Memory B cell (primary cell): ENCODE measurements at places on chromosomes 4 and X.
A peak's percentile ranks its signal among the peaks of the same experiment; 100 is the strongest.

GRCh38 chr4:57401586-57401985 lies 291.4 kb upstream of the IGFBP7 start:
- DNase-seq = no peak

DNA sequence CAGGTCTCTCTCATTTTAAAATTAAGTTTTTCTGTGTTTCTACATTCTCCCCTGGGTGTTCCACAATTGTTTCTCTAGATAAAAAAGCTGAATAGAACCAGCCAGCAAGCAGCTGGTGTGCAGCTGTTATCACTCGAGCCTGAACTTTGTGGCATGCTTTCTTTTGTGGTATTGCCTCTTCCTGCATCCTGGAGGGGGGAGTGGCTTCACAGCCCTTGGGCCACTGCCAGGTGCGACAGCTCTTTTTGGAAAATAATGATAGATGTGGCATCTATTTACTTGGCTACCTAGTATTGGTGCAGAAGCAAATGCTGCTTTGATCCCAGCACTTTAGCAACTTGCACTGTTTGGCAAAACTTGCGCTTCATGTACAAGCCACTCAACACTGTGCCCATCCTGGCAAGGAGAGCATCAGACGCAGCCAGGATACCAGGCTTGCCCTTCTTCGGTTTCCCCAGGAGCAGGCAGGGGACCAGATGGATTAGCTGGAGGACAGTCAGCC lies 69.4 kb downstream of the HMGB2 start:
- DNase-seq = peak; percentile 10

DNA sequence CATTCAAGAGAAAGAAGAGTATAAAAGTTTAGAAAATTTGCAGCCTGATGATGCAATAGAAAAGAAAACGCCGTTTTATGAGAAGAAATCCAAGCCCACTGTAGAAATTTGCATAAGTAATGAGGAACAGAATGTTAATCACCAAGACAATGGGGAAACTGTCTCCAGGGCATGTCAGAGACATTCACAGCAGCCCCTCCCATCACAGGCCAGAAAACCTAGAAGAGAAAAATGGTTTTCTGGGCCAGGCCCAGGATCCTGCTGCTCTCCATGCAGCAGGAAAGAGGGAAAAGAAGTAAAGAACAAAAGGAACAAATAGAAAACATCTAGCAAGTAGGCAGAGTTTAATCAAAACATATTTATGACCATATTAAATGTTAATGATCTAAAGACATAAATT lies 119.0 kb downstream of the ANKRD50 start:
- DNase-seq = no peak

DNA sequence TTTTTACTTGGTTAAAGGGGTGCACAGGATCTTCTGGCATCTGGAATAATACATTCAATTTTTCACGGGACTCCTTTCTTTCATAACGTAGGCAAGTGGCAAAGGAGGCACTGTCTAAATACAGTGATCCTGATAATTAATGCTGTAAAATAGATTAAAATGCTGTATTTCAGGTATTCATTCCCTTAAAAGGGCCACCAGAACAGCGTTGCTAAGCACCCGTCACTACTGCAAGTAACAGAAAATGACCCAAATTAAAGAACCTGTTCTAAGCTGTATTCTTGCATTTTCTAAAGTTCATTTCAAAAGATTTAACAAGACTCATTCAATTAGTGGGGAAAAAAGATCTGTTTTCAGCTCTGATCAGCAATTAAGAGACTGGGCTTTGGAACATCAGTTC lies 208.2 kb downstream of the TENM3 start:
- no peak for DNase-seq

- DNase-seq = no peak
Observed at GRCh38 chr4:76658231-76659102, 223.4 kb downstream of the SHROOM3 start.

- no peak for DNase-seq
Observed at GRCh38 chr4:134567461-134567860, 365.9 kb upstream of the PABPC4L start.

DNA sequence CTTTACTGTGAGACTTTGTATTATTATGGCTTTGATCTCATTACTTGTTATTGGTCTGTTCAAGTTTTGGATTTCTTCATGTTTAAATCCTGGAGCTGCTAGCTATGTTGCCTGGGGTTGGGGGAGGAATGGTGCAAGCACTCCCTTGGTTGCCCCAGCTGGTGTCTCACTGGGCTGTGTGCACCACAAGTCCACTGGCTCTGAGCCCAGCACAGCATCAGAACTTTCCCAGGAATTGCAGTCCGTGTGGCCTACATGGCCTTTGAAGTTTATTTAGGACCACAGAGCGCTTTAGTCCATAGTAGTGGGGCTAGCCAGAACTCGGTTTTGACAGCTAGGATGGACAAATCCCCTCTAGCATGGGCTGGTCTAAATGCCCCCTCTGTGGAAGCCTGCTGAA lies 278.8 kb upstream of the RPS6KA3 start:
- no peak for DNase-seq

GRCh38 chr4:156775813-156776212 lies 195.8 kb downstream of the PDGFC start:
- no peak for DNase-seq

GRCh38 chr4:186329372-186329771 lies 63.4 kb downstream of the F11 start:
- no peak for DNase-seq

DNA sequence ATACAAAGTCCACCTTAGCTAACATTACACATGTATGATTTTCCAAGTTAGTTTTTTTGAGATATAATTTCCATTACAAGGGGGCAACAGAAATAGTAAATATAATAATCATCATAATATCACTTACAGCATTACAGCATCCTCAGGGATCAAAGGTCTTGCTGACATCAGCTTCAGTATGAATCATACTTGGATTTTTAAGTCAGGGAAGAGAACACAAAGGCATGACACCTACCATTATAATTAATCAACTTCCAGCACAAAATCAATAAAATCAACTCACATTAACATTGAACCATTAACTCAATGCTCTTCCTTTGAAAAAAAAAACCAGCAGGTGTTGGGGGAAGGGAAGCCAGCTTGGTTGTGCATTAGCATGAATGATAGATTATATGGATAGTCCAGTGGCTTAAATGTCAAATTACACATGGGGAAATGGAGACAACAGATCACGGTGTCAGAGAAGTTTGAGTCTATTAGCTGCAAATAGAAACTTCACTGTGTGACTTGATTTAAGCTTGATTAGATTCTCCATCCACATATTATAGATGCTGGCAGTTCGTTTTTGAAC lies 66.9 kb upstream of the CAPN6 start:
- DNase-seq = no peak

DNA sequence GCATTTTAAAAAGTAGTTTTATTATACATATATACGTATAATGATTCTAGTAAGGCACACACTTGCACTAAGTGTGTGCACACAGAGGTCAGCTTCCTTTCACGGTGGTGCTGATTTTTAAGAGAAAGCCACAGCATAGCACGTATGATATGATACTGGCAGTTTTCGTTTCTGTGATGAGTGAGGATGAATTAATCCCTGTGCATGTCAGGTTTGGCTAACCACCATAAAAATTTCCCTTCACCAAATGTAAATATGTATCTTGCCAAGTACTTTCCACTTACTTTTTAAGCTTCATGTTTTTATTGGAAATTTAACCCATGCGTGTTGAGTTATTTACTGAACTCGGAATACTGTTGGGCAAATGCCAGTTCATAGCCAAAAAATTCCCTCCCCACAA lies 84.6 kb downstream of the SYNPO2 start:
- no peak for DNase-seq

DNA sequence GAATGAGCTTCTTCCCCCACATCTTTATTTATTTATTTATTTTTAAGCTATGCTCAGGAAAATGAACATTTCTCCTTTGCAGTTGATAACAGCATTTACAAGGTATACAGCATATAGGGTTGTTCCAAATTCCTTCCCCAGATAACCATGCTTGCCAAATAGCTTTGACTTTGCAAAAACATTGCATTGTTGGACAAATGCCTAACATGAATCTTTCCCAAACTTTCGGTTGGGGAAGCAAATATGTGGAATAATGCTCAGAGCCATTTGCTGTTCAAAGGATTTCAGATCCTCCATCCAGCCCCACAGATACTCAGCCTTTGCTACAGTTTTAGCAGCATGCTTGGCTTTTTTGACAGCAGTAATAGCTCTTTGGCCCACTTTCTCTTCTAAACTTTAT lies 127.2 kb upstream of the AGA start:
- no peak for DNase-seq

DNA sequence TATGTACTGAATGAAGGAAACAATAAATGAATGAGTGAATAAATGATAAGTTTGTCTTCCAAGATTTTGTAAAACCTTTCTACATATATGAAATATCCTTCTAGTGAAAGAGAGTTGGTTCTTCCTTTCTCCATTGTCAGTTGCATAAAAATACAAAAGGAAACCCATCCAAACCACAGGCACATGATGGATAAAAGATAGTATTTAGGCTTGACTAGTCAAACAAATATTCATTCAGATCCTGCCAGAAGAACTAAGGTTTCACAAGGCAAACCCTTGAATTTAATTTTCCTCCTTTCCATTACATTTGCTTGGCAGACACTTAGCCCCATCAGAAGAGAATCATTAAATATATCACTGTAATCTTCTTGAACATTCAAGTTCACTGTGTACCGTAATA lies 208.4 kb downstream of the COL25A1 start:
- no peak for DNase-seq

- DNase-seq = no peak
Observed at GRCh38 chr4:138344054-138344453, 101.9 kb upstream of the SLC7A11 start.

DNA sequence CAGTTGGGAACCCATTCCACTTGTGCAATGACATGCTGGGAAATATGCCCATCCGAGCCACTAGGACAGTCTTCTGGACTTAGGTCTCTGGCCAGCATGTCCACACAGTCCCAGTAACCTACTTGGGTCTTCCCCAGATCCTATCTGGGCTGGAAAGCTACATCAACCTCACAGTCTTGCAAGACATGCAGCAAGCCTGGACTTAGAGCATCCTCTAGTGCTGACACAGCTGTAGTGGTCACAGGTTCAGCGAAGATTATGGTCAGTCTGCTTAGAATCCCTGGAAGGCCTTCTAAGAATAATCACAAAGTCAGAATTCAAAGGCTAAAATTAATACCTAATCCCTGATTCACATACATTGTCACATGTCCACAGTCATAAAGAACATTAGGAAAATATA lies 842.7 kb downstream of the STPG2 start:
- no peak for DNase-seq

DNA sequence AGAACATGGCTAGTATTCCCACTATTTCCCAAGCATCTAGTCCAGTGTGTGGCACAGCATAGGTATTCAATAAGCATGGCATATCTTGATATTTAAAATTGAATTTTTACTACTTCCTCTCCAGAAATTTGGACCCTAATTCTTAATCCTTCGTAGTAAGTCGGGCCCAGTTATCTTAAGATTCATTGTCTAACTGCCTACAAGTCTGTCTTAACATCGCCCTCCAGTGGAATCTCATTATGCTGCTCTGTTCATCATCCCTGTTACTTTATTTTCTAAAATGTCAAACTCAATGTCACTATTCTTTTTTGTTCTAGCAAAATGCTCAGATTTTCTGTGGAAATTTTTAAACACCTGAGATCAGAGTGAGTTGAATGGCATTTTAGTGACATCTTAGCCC lies 606.2 kb downstream of the KLHL13 start:
- DNase-seq = no peak

DNA sequence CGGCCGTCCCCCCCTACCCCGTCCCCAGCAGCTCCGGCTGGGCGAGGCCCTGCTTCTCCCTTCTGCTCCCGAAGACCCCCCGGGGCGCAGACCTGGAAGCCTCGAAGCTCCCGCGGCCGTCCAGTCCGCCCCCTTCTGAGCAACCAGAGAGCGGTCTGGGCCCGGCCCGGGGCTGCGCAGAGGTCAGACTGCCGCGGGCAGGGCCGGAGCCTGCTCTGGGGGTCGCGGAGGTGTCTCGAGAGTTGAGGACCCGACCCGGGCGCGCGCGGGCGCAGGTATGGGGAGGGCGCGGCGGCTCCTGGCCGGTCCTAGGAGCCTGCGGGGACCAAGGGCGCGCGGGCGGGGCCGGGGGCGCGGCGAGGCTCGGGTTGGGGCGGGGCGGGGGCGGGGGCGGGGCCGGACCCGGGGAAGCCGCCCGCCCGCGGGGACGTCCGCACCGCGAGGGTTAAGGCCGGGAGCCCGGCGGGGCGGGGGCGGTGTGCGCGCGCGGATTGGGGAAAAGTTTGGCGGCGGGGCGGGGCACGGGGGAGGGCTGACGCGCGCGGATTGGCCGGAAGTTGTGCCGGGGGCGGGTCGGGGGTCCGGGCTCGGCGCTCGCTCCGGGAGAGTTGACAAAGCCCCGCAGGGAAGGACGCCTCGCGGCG lies at the start of gene FGFRL1:
FGFRL1 (plus strand) TSS at position 605 of the 644 bp plus-strand sequence. CDS start 860 bp downstream, outside the sequence.
- DNase-seq = peak; percentile 79

DNA sequence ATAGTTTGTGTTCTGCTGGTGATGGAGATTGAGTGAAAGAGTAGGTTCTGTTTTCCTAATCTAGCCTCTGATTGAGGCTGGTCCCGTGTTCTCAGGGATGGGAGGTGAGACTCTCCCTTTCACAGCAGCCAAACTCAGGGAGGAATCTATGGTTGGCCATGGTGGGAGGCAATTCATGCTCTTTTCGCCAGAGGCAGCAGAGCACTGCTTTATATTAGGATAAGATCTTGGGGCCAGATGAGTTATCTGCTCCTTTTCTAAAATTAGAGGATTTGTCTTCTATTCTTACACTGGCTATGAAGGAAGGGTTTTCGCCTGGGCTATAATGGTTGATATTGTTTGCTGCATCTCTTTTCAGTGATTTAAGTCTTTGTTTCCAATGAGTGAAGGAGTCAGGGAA lies 63.9 kb upstream of the NLGN4X start:
- no peak for DNase-seq

DNA sequence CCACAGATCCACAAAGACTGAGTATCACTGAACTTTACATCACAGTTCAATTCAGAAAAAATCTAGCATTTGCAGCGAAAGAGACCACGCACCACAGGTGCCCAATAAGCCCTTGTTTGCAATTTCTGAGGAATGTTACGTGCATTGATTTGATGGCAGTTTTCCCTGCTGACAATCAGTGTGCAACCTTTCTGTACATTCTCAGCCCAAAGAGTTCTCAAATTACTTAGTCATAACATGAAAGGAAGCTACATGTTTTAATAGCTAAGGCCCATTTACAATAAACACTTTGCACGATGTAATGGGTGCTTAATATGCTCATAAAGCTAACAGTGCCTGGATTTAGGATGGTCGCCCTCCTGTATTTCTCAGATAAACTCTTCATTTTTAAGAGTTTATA lies 47.9 kb downstream of the PTCHD1 start:
- no peak for DNase-seq

DNA sequence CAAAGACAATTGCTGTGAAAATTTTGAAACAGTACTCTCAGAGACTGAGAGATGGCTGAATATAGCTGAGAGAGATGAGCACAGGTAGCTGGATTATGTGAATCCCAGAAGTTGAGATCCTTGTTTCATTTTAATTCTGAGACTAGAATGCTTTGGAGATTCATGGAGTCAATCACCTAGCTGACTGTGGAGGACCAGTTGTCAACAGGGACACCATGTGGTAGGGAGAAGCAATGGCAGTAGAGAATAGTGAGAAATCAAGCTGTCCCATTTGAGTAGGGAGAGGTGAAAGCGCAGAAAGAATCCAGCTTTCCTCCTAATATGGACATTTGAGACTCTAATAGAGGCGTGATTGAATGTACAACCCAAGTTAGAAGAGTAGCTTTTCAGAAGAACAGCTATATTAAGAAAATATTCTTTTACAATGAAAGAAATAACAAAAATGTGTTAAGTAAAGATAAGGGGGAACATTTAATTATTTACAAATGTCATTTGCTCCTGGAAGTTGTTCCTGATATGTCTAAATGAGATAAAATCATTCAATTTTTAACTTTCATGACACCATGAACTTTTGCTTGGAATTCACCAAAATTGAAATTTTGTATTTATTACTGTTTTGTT lies 30.3 kb upstream of the GLRB start:
- DNase-seq = no peak
